Chondrocyte (in vitro differentiated cells): ENCODE measurements at places on chromosomes 6 and 20.

- H3K4me3 ChIP-seq, result no peak overlapping the region
- DNase-seq, result no peak
- no peak overlapping the region for H3K27ac ChIP-seq
- peaks cover 16% of the 10 kb centered on the region for H3K27me3 ChIP-seq
- H3K4me1 ChIP-seq, result peaks cover 2% of the 10 kb centered on the region
These were observed 57.4 kb downstream of the RNASET2 start for GRCh38 chr6:166898910-166899309.

DNA sequence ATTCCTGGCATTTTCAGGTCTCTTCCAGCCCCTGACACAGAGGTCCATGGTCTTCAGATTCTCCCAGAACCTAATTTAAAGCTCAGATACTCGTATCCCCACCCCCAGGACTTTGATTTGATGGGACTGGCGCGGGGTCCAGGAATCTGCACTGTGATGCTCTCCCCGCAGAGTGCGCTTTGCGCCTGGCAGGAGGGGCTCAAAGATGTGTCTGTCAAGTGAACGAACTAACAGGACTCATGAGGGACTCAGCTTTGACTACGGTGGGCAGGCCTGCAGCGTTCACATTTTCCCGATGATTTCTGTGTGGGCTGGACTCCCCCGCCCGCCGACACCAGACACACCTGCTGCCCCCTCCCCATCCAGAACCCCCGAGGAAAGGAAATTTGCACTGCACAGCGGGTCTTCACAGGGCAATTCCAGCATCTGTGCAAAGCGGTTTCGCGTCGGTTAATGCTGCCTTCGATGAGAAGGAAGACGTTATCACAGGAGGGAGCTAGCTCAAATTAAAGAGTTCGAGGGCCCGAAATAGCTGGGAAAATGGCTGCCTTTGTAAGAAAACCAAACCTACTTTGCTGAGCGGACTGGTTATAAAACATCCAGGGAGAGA, 90.2 kb downstream of the ZDHHC14 start:
- no peak for DNase-seq
- H3K27me3 ChIP-seq, result no peaks in the 10 kb centered on the region
- H3K27ac ChIP-seq, result no peak overlapping the region
- H3K4me1 ChIP-seq, result no peaks in the 10 kb centered on the region

DNA sequence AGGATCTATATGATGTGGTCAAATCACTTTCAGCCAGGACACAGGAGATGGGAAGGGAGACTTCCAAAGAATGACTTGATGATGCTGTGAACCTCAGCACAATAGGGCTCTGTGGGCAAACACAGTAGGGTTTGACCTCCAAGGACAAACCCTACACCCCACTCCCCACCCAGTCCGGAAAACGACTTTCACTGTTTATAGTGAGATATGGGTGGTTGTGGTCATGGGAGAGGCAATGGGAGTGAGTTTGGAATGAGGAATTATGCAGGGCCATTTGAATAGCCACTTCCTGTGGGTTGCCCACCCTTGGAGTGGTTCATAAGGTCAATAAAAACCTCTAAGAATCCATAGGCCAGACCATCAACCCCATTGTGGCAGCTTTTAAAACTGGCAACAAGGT, 38.4 kb upstream of the PRND start:
- H3K27me3 ChIP-seq, result peaks cover 6% of the 10 kb centered on the region
- no peak for DNase-seq
- no peak overlapping the region for H3K4me3 ChIP-seq
- no peak overlapping the region for H3K27ac ChIP-seq

GRCh38 chr6:73290435-73290834, 27.4 kb upstream of the KHDC1 start:
- H3K27ac ChIP-seq, result no peak overlapping the region
- peaks cover 4% of the 10 kb centered on the region for H3K36me3 ChIP-seq
- peaks cover 4% of the 10 kb centered on the region for H3K4me1 ChIP-seq
